ENCODE measurements at places on chromosomes 2 and 18.

- no peak for DNase-seq
These were observed 239.4 kb downstream of the DYSF start for GRCh38 chr2:71692621-71693277.

DNA sequence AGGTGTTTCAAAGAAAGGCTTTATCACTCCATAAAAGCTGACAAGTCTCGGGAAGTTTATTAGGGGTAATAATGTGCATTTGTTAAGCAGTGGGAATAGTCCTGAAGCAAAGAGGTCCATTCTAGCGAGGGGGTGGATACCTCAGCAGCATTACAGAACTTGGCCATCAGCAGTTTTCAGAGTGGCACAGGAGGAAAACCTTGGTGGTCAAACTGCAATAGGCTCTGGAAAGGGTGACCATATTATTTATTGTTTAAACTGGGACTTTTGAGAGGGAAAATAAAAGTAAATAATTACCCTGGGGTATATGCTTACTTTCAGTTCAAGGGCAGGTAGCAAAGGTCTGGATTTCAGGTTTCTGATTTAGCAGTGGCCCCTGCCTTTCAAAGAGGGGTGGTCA, 115.5 kb upstream of the KLHL14 start:
- no peak for DNase-seq

DNA sequence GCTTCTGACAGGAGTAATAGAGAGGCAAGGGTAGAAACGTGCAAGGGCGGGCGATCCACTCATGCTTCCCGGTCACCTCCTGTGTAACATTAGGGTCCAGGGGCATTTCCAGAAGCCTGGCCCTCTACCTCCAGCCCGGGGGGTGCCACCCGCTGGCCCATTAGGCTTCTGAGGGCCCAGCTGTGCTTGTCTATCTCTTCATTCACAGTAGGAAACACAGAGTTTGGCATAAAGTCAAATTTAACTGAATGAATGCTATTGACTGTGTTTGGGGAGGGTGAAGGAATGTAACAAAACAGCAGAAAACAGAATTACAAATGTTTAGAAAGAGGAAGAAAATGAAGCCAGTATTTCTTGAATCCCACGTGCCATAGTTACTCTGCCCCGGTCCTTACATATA, 112.4 kb upstream of the SLC66A3 start:
- DNase-seq, result no peak

GRCh38 chr2:233532971-233533370, 33.6 kb downstream of the USP40 start:
- no peak for DNase-seq

- DNase-seq, result no peak
These were observed 398.7 kb upstream of the LRRTM4 start for GRCh38 chr2:77920838-77921366.

GRCh38 chr2:128638341-128639119, 319.9 kb upstream of the HS6ST1 start:
- no peak for DNase-seq

GRCh38 chr18:55115606-55116005, 156.3 kb upstream of the CCDC68 start:
- no peak for DNase-seq

DNA sequence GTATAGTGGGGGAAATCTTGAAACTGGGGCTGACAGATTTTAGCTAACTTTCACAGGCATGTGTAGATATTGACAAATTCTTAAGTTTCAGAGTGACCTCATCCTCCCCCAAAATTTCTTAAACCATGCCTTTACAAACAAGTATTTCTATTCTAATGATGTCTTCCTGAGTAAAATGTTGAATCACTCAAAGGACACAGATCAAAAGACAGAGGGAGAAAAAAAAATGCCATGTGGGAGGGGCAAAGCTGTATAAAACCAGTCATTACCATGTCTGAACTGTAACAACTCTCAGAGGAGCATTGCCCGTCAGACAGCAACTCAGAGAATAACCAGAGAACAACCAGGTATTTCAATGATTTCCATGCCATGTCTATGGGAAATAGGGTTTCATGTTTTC, at the start of gene SERPINB2:
TSS of gene SERPINB2 (plus strand) at position 282 of the 400 bp plus-strand sequence. CDS start 3,740 bp downstream, outside the sequence.
- DNase-seq, result no peak

DNA sequence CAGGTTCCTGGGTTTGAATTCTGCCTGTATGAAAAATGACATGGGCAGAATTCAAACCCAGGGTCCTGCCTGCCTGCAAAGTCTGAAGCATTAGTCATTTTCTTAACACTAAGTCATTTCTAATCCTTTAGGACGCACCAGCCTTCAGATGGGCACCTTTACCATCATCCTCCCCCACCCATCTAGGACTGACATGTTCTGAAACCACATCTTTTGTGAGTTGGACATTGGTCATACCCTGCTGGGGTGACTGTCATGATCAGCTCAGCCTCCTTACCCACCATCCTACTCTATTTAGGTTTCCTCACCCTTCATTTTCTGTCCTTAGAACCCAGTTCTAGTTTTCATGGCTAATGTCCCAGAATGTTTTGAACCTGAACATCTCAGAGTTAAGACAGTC, 104.9 kb downstream of the TRIB2 start:
- no peak for DNase-seq

- no peak for DNase-seq
These were observed 76.7 kb downstream of the PTGR3 start for GRCh38 chr18:75132098-75132870.

- no peak for DNase-seq
These were observed 158.0 kb downstream of the TCF4 start for GRCh38 chr18:55430026-55430425.

GRCh38 chr18:71237641-71238040, 948.8 kb downstream of the SOCS6 start:
- no peak for DNase-seq

GRCh38 chr2:235462415-235462790, 31.4 kb upstream of the AGAP1 start:
- DNase-seq, result no peak

DNA sequence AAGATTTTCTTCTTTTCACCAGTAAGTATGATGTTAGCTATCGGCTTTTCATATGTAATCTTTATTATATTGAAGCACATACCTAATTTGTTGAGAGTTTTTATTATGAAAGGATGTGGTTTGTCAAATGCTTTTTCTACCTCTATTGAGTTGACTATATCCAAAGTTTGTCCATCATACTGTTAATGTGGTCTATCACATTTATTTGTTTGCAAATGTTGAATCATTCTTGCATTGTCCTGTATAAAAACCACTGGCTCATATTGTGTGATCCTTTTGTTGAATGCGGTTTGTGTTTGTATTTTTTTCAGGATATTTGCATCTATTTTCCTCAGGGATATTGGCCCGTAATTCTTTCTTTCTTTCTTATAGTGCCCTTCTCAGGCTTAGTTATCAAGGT, 675.5 kb downstream of the NUP35 start:
- no peak for DNase-seq

GRCh38 chr2:191688934-191689695, 11.2 kb downstream of the NABP1 start:
- no peak for DNase-seq

- no peak for DNase-seq
These were observed 69.6 kb downstream of the APLF start for GRCh38 chr2:68537011-68537410.

- no peak for DNase-seq
These were observed 876.3 kb downstream of the BCL11A start for GRCh38 chr2:59677158-59677557.

DNA sequence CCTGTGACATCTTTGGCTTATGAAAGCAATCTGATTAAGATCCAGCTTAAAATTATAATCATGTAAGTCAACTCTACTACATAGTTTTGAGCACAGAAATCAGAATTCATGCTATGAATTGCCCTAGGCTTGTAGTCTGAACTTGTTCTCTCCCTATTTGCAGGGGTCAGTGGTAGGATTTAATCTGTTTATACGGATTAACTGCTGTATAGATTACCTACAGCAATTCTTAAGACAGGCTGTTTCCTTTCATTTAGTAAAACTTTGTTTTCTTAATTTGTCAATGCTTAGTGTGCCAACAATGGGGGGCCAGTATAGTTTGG, 287.9 kb downstream of the PDE11A start:
- no peak for DNase-seq

GRCh38 chr2:66439812-66440542, 5.1 kb downstream of the MEIS1 start:
- DNase-seq, result no peak

GRCh38 chr2:174965992-174966744, 39.0 kb downstream of the CHN1 start:
- DNase-seq, result no peak

GRCh38 chr18:59229701-59230443, 9.9 kb downstream of the GRP start:
- DNase-seq, result no peak

DNA sequence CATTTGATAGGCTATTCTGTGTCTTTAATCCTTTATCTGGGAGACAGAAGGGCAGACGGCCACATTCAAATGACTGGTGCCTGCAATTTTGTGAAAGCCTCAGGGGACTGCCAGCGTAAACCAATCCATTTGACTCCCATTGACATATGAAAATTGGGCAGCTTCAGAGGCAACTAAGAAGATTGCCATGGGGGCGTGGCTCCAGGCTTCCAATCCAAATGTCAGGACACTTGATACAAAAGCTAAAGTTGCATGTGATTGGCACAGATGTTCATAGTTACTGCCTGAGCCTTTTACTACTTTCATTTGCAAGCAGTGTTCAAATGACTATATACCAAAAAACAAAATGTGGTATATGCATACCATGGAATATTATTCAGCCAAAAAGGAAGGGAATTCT, 42.0 kb downstream of the SPC25 start:
- no peak for DNase-seq

- no peak for DNase-seq
These were observed 357.0 kb upstream of the FANCL start for GRCh38 chr2:58598171-58598570.

DNA sequence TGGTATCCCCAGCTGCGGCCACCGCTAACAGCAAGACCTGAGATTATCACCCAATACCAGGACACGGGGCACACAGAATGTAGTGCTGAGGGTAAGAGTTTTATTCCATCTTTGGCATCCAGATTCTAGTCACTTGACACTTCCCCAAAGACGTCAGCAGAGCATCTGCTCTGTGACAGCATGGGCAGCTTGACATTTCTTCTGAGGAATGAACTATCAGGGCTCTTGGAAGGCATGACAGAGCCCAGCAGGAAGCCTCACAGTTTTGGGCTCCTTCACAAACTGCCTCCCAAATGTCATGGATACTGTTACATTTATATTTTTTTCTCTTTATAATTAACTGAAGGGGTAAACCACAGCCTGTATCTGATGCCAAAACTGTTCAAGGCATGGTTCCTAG, 1010.7 kb downstream of the TDRD15 start:
- no peak for DNase-seq

DNA sequence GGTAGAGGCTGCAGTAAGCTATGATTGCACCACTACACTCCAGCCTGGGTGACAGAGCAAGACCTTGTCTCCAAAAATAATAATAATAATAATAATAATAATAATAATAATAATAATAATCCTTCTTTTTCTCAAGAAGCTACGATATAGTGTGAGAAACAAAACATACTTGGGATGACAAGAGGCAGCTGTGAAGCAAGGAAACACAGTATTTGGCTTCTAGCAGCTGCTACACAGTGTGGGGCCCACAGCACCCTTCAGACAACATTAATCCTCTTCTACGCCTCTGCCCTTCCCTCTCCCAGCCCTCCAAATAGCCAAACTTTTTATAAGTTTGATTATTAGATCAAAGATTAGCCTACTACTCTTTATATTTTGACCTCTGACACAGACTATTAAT, 62.2 kb downstream of the MYOM1 start:
- no peak for DNase-seq

DNA sequence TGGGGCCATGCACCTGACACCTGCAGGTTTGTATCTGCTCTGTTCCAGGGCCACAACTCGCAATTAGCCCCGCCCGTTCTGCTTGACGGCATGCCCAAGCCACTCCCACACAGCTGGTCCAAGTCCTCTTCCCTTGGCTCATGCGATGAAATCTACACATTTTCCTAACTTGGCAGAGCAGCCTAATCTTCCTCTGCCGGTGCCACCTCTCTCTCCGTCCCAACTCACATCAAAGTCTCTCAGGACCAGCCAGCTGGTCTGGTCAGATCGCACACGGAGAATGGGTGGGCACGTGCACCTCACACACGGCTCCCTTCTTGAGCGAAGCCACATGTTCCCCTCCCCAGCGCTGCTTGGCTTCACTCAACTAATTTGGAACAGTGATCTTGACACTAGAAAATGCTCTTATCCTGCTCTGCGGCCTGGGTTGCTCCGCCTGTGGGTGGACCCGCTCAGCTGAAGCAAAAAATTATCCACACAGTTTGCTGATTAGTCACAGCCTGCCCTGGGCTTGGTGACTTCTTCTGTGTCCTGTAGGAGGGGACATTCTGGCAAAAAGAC, 176.7 kb downstream of the NRP2 start:
- no peak for DNase-seq

GRCh38 chr2:212990697-212991096, 160.7 kb downstream of the IKZF2 start:
- no peak for DNase-seq
